ENCODE measurements at places on chromosomes 13 and 19.
A peak's percentile ranks its signal among the peaks of the same experiment; 100 is the strongest.

- DNase-seq: no peak
Observed at GRCh38 chr19:41443813-41444455, 978 bp downstream of the ERICH4 start.

DNA sequence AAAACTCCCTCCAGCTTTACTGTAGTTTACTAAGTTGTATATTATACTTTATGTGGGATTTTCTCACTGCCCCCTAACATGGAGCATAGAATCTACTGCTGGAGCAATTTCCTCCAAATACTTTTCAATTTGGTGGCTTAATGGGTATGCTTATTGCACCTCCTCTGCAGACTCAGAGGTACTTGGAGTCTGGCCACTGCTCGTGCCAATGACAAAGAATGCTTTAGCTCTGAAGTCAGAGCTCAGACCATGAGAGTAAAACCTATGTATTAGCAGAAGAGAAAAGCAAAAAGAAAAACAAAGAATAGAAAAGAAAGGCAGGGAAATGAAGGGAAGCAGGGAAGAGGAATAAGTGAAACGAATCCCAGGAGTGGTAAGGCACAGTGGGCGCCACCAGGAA is 71.9 kb downstream of the SUCLA2 start:
- DNase-seq: no peak

DNA sequence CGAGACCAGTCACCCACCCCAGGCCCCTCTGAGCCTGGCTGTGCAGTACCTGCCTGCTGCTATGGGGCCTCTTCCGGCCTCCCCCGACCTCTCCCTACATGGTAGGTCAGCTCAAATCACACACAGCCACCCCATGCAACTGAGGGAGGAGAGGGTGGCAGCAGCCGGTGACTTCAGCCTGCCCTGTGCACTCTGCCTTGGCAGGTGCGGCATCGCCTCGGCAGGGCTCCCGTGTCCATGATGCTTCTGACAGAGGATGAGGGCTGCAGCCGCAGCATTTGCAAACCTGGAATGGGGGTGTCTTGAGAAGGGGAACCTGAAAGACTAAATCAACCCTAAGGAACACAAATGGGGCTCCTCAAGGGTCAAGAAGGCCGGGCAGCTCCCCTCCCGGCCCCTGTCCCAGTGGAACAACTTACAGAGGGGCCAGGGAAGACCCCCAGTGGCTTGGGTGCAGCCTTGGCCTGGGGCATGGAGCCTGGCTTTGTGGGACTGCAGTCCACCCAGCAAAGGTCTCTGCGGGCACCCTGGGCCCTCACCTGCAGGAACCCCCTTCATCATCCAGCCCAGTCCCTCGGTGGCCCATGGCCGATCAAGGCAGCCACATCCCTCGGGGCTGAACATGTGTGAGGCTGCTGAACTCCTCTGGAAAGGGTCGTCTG is 6.7 kb downstream of the TEX29 start:
- DNase-seq: no peak

GRCh38 chr19:39103151-39103550 is 19.0 kb downstream of the ACP7 start:
- DNase-seq: no peak

GRCh38 chr19:49682274-49682673 is 5.2 kb downstream of the PRMT1 start:
- no peak for DNase-seq

GRCh38 chr19:34118879-34119748 is 53.2 kb upstream of the LSM14A start:
- no peak for DNase-seq

DNA sequence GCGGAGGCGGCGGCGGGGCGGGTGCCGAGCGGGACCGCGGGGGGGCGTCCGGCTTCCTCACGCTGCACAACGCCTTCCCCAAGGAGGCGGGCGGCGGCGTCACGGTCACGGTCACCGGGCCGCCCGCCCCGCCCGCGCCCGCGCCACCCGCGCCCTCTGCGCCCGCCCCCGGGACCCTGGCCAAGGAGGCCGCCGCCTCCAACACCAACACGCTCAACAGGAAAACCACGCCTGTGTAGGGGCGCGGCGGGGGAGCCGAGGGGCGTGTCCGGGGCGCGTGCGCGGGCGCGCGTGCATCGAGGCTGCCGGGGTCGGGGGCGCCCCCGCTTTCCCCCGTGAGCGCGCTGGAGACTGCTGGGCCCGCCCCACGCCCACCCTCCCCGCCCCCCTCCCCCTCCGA is 8.8 kb upstream of the CACNG6 start:
- no peak for DNase-seq

- DNase-seq: no peak
Observed at GRCh38 chr19:4388337-4389063, 11.8 kb downstream of the SH3GL1 start.

- DNase-seq: no peak
Observed at GRCh38 chr13:39663508-39663907, 8.0 kb downstream of the COG6 start.

GRCh38 chr19:13086341-13086740 is 16.3 kb downstream of the LYL1 start:
- no peak for DNase-seq

DNA sequence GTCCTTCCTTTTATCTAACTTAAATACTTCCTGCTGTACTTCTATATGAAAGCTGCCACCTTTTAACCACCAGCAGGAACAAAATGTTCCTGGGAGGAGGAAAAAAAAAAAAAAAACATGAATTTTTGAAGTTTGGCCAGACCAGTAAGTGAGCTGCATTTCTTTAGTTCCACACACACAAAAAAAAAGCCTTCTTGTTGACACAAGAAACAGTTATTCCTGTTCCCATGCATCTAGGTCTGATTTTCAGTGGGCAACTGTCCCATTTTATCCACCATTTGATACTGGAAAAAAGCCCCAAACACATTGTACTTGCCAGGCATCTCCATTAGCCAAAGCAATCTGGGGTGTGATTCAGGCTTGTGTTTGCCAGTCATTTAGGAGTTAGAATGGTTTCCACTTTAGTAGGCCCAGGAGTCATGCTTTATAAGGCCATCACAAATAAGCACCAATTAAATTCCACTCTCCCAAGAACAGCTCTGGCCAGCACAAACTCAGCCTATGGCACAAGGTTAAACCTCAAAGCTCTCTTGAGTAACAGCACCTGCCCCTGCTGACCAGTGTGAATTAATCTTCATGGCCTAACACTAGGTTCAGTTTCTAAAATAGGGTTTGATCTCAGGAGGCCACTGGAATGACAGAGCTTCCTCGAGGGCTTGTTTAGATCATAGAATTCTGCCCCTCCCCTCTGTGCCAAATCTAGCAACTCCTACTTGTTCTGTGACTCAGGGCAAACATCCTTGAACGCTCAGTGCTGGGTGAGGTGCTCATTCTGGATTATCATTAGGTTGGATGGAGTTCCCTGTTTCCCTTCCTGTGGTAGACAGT is 67.1 kb downstream of the NUFIP1 start:
- DNase-seq: peak; percentile 95

DNA sequence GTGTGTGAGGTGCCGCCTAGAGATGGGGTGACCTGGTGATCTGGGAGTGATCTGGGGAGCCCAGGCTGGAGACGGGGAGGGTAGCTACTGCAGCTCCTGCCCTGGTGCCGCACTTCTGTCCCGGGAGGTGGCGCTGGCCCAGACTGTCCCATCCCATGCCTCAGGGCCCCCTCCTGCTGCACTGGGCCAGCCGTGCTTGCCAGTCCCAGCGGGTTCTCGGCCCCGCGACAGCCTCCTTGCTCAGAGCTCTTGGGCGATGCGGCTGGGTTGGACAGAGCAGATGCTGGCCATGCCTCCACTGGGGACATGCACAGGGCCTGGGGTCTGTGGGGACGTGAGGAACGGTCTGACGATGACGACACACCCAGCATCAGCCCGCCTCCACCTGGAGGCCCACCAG is 2.5 kb downstream of the RAX2 start:
- no peak for DNase-seq

GRCh38 chr19:44607049-44607448 is 6.3 kb upstream of the IGSF23 start:
- DNase-seq: peak; percentile 76

DNA sequence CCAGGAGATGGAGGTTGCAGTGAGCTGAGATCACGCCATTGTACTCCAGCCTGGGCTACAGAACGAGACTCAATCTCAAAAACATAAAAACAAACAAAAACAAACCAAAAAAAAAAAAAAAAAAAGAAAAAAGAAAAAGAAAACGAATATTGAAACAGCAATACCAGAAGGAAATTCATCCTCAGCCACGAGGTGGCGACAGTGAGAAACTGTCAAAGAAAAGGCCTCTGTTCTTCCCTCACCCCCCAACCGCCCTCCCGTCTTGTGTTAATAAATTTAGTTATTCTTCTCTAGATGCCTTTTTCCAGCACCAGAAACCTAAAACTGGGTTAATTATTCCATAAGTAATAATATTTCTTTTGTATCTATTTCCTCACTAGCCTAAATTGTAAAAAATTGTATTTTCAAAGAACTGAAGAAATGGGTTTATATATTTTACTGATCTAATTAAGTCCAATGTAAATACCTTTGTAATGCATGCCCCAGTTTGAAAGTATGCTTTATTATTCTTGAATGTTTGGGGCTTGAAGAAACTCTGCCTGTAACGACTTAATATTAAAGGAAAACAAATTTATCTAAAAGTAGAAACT is 38.6 kb downstream of the LIG4 start:
- peak; percentile 62 for DNase-seq

- DNase-seq: no peak
Observed at GRCh38 chr19:5365905-5366304, 25.3 kb upstream of the PTPRS start.

DNA sequence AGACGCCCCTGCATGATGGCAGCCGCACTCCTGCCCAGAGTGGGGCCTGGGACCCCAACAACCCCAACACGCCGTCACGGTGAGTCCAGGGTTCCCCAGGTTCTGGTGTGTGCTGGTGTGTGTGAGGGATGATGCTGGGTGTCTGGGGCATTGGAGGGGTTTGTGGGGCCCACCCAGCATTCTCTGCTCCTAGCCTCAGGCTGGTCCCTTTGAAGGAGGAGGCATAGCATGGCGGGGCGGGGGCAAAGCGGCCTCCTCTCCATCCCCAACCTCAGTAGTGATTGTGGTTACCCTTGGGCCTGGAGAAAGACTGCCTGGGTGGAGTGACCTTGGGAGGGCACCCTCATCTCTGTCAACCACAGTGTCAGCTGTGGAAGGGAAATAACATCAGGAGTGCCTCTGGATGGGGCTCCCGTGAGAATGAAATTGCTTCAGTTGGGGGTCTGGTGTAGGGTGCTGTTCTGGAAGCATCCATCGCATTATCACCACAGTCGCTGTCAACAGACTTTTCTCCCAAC is 7.1 kb upstream of the TIMM50 start:
- no peak for DNase-seq

DNA sequence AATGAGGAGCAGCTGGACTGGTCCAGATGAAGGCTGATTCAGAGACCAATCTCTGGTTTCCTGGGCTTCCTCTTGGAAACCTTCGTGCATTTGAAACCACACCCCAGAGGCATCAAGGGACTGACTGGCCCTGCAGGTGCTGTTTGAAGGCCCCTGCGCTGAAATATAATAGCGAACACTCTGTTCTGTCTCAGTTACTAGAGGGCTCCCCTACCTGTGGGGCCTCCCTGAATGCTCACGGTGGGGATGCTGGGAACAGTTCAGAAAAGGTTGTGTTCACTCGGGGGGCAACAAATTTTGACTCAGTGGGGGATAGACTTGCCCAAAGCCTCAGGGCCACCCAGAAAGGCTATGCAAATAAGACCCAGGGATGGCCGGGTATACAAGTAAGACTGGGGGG is 6.4 kb downstream of the CCDC8 start:
- DNase-seq: peak; percentile 56

DNA sequence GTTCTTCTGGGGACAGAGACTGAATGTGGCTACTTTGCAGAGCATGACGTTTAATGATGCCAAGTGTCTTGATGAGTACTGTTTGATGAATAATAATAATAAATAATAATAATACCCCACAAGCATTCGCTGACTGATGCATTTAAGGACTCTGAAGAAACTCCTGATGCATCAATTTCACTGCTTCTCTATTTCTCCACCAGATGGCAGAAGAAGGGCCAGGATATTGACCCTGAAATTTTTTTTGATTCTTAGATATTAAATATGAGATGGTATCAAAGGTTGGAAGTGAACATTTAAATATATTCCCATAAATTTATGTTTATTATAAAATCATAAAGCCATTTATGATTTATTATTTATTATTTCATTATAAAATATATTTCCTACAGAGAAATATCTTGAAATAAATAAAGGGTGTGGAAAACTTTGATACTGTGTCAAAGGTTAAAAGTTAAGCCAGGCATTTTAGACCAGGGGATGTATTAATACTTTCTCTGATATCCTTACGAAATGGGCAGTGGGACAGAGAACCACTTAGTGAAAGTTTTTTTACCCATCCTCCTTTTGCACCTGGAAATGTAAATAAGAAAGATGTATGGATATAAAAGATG is 170.9 kb downstream of the LACC1 start:
- DNase-seq: peak; percentile 48

GRCh38 chr19:12668932-12669269 is 2.3 kb downstream of the WDR83 start:
- peak; percentile 79 for DNase-seq

- DNase-seq: peak; percentile 33
Observed at GRCh38 chr13:106033659-106034058, 501.8 kb downstream of the EFNB2 start.

GRCh38 chr13:67259208-67259607 is 29.1 kb upstream of the PCDH9 start:
- DNase-seq: no peak

- DNase-seq: peak; percentile 98
Observed at GRCh38 chr13:110705826-110706569, at the start of gene CARS2. CARS2 (minus strand) TSS chr13:110706116; CDS start chr13:110706093, 23 bp downstream.

DNA sequence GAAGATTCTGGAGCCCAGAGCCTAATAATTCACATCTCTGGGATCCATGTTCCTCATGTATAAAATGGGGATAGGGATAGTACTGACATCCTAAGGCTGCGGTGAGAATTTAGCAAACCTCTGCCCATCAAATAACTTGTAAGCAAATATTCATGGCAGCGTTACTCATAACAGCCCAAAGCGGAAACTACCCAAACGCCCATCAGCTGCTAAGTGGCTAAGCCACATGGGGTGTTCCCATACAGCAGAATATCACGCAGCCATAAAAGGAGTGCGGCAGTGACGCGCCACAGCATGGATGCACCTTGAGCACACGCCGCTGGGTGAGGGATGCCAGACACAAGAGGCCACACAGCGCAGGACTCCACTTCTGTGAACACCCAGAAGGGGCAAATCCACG is 19.7 kb downstream of the VRK3 start:
- DNase-seq: no peak

GRCh38 chr13:22561581-22561980 is 619.2 kb upstream of the SGCG start:
- DNase-seq: no peak

DNA sequence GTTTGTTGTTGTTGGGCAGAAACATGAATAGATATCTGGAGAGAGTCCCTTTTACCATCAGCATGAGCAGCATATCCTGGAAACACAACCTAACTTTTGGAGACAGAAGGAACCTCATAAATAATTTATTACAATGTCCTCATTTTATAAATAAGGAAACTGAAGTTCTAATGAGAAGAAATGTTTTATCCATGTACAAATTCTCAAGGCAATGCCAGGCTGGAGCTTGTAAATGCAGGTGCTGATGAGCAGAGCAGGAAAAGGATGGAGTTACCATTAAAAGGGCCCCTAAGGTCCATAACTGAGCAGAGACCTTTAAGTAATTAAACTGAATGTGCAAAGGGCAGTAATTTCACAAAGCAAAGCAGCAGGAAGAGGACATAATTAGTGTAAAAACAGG is 17.3 kb downstream of the LCP1 start:
- no peak for DNase-seq
